Osteoblast (primary cell): ENCODE measurements at places on chromosomes 11 and 22. TPM values are rescaled to one million over a fixed set of nuclear protein-coding genes. Genes with fewer than 3 reads are reported as not detected.
A peak's percentile ranks its signal among the peaks of the same experiment; 100 is the strongest.

DNA sequence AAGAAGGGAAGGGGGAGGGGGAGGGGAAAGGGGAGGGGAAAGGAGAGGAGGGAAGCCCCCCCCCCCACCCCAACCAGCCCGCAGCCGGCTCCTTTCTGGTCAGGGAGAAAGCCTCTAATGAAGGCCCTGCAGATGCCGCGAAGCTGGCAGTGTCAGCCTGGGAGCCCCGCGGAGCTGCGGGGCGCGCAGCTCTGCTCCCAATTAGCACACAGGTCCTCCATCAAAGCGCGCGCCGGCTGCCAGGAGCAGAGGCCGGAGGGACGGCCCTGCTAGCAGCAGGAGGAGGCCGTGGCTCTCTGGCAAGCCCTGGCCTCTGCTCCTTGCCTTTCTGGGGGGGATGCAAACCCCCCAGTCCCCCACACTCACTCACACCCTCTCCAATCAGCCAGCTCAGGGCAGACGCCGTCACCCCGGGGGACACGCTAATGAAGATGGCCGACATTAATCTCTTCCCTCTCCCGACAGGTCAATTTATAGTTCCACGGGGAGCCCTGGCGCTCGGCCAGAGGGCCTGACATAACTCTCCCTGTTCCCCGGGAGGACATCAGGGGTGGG, 70.5 kb upstream of the TCF20 start:
- no peak for DNase-seq
- H3K4me1 ChIP-seq, result no peaks in the 10 kb centered on the region
- no peaks in the 10 kb centered on the region for H3K36me3 ChIP-seq

DNA sequence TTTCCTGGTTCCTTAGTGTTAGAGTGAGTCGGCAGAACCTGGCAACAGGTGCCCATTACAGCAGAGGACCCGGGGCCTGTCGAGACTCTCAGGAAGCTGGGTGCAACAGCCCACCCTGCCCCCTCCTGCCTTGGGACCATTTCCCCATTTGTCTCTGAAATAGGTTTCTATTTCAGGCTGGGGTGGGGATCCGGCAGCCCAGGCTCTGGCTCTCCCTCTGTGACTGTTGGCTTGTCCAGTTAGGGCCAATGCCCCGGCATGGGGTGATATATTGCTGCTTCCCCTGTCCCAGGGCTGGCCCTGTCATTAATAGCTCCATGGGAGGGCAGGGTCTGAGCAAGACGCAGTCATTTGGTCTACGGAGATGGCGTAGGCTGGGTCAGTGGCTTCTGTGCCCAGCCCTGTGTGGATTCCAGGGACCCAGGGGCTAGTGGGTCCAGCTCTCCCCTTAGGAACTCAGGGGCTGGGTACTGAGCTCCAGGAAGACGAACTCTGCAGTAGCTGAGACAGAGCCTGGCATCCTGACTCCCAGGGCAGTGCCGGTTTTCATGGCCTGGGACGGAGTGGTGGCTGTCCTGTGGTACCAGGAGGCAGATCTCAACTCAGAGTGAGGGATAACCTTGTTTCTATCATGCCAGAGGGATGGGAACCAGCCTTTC, 2.7 kb downstream of the P2RY6 start:
- no peaks in the 10 kb centered on the region for H3K36me3 ChIP-seq
- no peak overlapping the region for H3K4me3 ChIP-seq
- no peak for DNase-seq
- no peak overlapping the region for H3K27ac ChIP-seq
- no peaks in the 10 kb centered on the region for H3K4me1 ChIP-seq

Gene OAF
- total RNA-seq, result 7.2 and 10.3 TPM in 2 replicates

DNA sequence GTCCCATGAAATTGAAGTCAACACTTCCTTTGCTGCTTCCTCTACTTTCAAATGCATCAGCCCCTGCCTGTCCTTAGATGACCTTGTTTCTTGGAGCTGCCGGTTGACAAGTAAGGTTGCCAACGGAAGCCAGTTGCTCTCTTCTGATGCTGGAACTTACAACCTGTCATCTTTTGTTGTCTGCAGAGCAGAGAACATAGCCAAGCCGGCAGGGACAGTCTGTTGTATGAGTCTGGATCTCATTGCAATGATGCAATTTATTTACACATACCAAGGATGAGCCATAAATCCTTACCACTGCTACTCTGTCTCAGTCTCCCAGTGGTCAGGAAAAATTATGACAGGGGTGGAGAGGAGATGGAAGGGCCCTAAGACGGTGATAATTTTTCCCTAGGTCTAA, 151.4 kb downstream of the BLID start:
- H3K36me3 ChIP-seq, result no peaks in the 10 kb centered on the region
- peak; percentile 5 for DNase-seq
- H3K4me1 ChIP-seq, result peaks cover 18% of the 10 kb centered on the region
- H3K27me3 ChIP-seq, result no peaks in the 10 kb centered on the region
- H3K27ac ChIP-seq, result no peak overlapping the region
- no peak overlapping the region for H3K4me3 ChIP-seq

DNA sequence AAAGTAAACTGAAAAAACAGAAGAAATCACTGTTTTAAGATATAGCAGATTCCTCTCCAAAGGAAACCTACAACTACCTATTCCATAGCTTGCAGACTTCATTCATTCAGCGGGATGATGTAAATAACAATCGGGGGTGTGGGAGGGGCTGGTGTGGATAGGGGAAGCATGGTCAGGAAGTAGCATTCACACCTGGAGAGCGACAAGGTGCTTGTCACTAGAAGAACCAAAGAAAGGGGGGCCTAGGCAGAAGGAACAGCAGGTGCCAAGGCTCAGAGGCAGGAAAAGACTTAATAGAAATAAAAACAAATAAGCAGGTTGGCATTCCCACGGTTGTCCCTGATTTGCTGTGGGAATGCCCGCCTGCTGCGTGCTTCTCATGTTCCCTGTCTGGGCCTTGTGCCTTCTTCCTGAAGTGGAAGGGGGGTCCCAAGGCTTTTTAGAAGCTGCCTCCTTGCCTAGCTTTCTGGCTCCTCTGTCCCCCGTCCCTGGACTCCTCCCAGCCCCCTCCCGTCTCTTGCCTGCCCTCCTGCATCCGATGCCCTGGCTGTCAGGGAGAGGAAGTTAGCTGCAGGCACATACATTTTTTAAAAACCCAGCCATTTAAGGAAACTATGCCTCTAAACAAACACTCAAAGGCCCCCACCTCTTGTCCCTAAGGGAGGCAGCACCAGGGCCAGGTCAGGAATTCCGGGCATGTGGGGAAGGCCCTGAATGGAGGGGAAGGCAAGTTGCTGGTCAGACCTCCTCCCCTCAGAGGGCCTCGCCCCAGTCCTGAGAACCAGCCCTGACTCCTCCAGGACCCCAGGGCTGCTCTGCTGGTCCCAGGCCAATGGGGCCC, 54.7 kb upstream of the PRDM11 start:
- H3K27ac ChIP-seq, result peak overlapping the region; percentile 38
- H3K4me3 ChIP-seq, result no peak overlapping the region
- peaks cover 15% of the 10 kb centered on the region for H3K27me3 ChIP-seq
- H3K4me1 ChIP-seq, result peaks cover 51% of the 10 kb centered on the region
- peak; percentile 75 for DNase-seq

- H3K4me3 ChIP-seq, result no peak overlapping the region
- H3K4me1 ChIP-seq, result peaks cover 8% of the 10 kb centered on the region
- H3K27ac ChIP-seq, result no peak overlapping the region
- DNase-seq, result no peak
Measured at GRCh38 chr11:46256540-46257001, 20.9 kb upstream of the CREB3L1 start.

- no peaks in the 10 kb centered on the region for H3K27me3 ChIP-seq
- no peaks in the 10 kb centered on the region for H3K36me3 ChIP-seq
- no peaks in the 10 kb centered on the region for H3K4me1 ChIP-seq
- DNase-seq, result no peak
Measured at GRCh38 chr11:7506243-7506642, 7.6 kb upstream of the PPFIBP2 start.

GRCh38 chr11:94897330-94897768, 76.0 kb downstream of the CWC15 start:
- H3K4me1 ChIP-seq, result peaks cover 8% of the 10 kb centered on the region
- no peaks in the 10 kb centered on the region for H3K27me3 ChIP-seq
- no peak overlapping the region for H3K4me3 ChIP-seq
- H3K27ac ChIP-seq, result no peak overlapping the region
- no peak for DNase-seq

- no peaks in the 10 kb centered on the region for H3K4me1 ChIP-seq
- H3K27me3 ChIP-seq, result peaks cover 6% of the 10 kb centered on the region
- no peaks in the 10 kb centered on the region for H3K36me3 ChIP-seq
- DNase-seq, result no peak
- H3K27ac ChIP-seq, result no peak overlapping the region
Measured at GRCh38 chr11:17553249-17553546, 6.1 kb downstream of the OTOG start.

GRCh38 chr11:102459393-102459792, 6.8 kb upstream of the TMEM123 start:
- H3K27ac ChIP-seq, result no peak overlapping the region
- peaks cover 9% of the 10 kb centered on the region for H3K4me1 ChIP-seq

GRCh38 chr11:43358279-43358800, 380 bp upstream of the TTC17 start:
- peaks cover 14% of the 10 kb centered on the region for H3K4me1 ChIP-seq
- no peak for DNase-seq

- no peaks in the 10 kb centered on the region for H3K27me3 ChIP-seq
- no peak overlapping the region for H3K4me3 ChIP-seq
- no peak overlapping the region for H3K27ac ChIP-seq
- peaks cover 15% of the 10 kb centered on the region for H3K36me3 ChIP-seq
Measured at GRCh38 chr11:72869831-72870230, 55.6 kb downstream of the ATG16L2 start.

GRCh38 chr11:122737951-122738693, 82.6 kb downstream of the UBASH3B start:
- H3K36me3 ChIP-seq, result no peaks in the 10 kb centered on the region
- H3K27ac ChIP-seq, result no peak overlapping the region
- no peak overlapping the region for H3K4me3 ChIP-seq
- H3K4me1 ChIP-seq, result peaks cover 25% of the 10 kb centered on the region

- no peak overlapping the region for H3K4me3 ChIP-seq
- no peak overlapping the region for H3K27ac ChIP-seq
- H3K36me3 ChIP-seq, result no peaks in the 10 kb centered on the region
Measured at GRCh38 chr11:112470355-112470754, 209.7 kb upstream of the PLET1 start.
